ENCODE measurements at places on chromosomes 2 and 18. TPM values are rescaled to one million over a fixed set of nuclear protein-coding genes. Genes with fewer than 3 reads are reported as not detected.

The C18orf32 gene
- total RNA-seq = 28.7 TPM

The CD8B2 gene
- total RNA-seq = 0.54 TPM

- H3K4me1 ChIP-seq = no peaks in the 10 kb centered on the region
- no peaks in the 10 kb centered on the region for H3K27me3 ChIP-seq
- no peak overlapping the region for H3K27ac ChIP-seq
- H3K36me3 ChIP-seq = no peaks in the 10 kb centered on the region
- DNase-seq = no peak
Observed at GRCh38 chr2:45074713-45075112, 65.5 kb upstream of the SIX2 start.

GRCh38 chr2:129070663-129071062 is 752.0 kb upstream of the HS6ST1 start:
- H3K27me3 ChIP-seq = no peaks in the 10 kb centered on the region
- H3K27ac ChIP-seq = no peak overlapping the region
- no peaks in the 10 kb centered on the region for H3K36me3 ChIP-seq
- DNase-seq = no peak
- H3K4me3 ChIP-seq = no peak overlapping the region

- no peak overlapping the region for H3K27ac ChIP-seq
- no peak overlapping the region for H3K4me3 ChIP-seq
- H3K27me3 ChIP-seq = peaks cover 3% of the 10 kb centered on the region
Observed at GRCh38 chr2:136219963-136220362, 102.0 kb upstream of the CXCR4 start.

GRCh38 chr2:58140508-58141072 is 94.0 kb downstream of the VRK2 start:
- no peak for DNase-seq
- H3K36me3 ChIP-seq = peaks cover 12% of the 10 kb centered on the region
- H3K4me3 ChIP-seq = no peak overlapping the region
- no peaks in the 10 kb centered on the region for H3K27me3 ChIP-seq

GRCh38 chr18:75472396-75472795 is 44.9 kb upstream of the SMIM21 start:
- H3K4me1 ChIP-seq = no peaks in the 10 kb centered on the region
- H3K4me3 ChIP-seq = no peak overlapping the region
- H3K36me3 ChIP-seq = no peaks in the 10 kb centered on the region

DNA sequence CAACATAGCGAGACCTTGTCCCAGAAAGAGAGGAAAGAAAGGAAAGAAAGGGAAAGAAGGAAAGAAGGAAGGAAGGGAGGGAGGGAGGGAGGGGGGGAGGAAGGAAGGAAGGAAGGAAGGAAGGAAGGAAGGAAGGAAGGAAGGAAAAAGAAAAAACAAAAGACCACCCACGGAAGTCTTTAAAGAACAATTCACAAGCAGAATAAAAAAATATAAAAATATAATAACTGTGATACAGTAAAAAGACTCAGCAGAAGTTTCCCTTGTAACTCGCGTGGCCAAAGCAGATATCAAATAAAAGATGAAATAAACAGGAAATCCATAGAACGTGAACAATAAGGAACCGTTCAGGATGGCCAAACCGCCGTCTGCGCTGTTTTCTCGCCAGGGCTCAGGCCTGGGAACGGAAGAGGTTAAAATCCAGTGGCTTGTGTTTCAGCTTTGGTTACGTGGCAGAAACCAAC is 1.2 kb upstream of the SLC1A4 start:
- H3K4me3 ChIP-seq = peak overlapping the region; percentile 88
- peaks cover 77% of the 10 kb centered on the region for H3K4me1 ChIP-seq
- peaks cover 11% of the 10 kb centered on the region for H3K36me3 ChIP-seq
- H3K27me3 ChIP-seq = peaks cover 12% of the 10 kb centered on the region
- no peak for DNase-seq
- H3K27ac ChIP-seq = peak overlapping the region; percentile 92

- H3K4me1 ChIP-seq = peaks cover 16% of the 10 kb centered on the region
- no peaks in the 10 kb centered on the region for H3K36me3 ChIP-seq
- no peak for DNase-seq
- peaks cover 52% of the 10 kb centered on the region for H3K27me3 ChIP-seq
- H3K4me3 ChIP-seq = no peak overlapping the region
Observed at GRCh38 chr2:20443276-20443920, 3.5 kb upstream of the RHOB start.

- H3K4me1 ChIP-seq = no peaks in the 10 kb centered on the region
- H3K36me3 ChIP-seq = no peaks in the 10 kb centered on the region
- H3K27ac ChIP-seq = no peak overlapping the region
- H3K4me3 ChIP-seq = no peak overlapping the region
- peaks cover 2% of the 10 kb centered on the region for H3K27me3 ChIP-seq
Observed at GRCh38 chr2:71643674-71644357, 190.5 kb downstream of the DYSF start.
